AG08395 (cell line): ENCODE measurements at places on chromosomes 2 and 18.

DNA sequence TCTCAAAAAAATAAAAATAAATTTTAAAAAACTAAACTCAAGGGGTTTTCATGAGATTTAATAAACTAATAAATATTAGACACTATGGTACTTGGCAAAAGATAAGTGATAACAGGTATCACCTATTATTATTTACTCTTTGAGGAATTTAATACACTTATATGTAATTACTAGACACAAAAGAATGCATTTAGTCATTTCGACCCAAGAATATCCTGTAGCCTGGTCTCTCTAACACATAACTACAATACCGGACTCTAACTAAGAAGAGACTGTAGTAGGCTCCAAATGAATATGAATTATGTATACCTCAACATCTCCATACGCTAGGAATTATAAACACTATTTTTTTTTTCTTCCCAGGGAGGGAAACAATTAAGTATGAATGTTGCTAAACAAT, 850.7 kb downstream of the CPS1 start:
- no peak for DNase-seq

- DNase-seq, result no peak
Observed at GRCh38 chr18:22902093-22902492, 31.0 kb upstream of the RBBP8 start.

DNA sequence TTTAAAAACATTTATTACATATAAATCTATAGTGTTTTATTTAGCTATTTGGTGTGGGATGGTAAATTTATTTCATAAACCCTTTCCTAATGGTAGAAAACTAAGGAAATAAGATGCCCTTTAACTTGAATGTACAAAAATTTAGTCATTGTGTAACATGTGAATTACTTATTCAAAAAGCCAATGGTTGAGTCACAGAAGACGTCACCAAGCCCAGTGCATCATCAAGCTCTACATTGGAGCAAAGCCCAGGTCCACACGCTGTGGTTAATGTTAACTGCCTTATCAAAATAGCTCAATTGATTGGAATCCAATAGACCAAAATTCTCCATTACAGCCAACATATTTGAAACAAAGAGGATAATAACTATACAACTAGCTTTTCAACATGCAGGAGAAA, 145.5 kb upstream of the LYPD1 start:
- peak; percentile 54 for DNase-seq

DNA sequence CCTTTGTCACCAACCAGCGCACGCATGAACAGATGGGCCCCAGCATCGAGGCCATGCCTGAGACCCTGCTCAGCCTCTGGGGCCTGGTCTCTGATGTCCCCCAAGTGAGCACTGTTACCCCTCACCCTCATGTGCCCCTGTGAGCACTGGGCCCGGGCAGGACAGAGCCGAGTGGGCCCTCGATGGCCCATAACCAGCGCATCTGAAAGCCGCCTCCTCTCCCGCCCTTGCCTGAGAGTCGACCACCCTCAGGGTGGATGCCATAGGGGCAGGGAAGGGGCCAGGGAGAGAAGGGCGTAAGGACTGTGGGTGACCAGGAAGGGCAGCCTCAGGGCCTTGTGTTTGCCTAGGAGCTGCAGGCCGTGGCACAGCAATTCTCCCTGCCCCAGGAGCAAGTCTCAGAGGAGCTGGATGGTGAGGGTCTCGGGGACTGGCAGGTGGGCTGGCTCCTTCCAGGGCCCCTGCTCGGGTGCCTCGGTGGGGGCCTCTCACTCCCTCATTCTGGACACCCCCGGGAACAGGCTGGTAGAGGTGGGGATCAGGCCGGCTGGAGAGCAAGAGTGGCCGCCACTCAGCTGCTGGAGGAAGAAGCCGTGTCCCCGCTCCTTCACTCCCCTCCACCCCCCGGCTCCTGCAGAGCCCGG, 2.1 kb downstream of the PROM2 start:
- DNase-seq, result no peak

DNA sequence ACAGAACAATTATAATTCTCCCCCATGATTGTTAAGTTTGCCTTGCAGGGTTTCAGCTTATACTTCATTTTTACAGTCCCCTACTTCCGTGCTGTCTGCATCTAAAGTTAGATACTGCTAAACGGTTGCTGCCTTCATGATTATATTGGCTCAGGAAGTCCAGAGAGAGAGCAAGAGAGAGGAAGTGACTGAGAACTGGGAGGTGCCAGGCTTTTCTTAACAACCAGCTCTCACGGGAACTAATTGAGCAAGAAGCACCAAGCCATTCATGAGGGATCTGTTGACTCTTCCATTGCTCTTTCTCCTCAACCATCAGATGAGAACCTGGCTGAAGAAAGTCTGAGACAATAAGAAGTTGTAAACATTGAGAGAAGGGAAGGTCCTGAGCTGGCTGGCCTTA, 125.5 kb upstream of the SIX2 start:
- DNase-seq, result peak; percentile 17
